Calu3 (cell line): ENCODE measurements at places on chromosomes 12 and 14. TPM values are rescaled to one million over a fixed set of nuclear protein-coding genes. Genes with fewer than 3 reads are reported as not detected.

Gene FAM186B
- 0.29 and 0.47 TPM in 2 replicates for total RNA-seq

GRCh38 chr12:56953314-56953713, 4.1 kb downstream of the RDH16 start:
- no peak for DNase-seq
- H3K27me3 ChIP-seq = peaks cover 59% of the 10 kb centered on the region
- no peak overlapping the region for H3K4me3 ChIP-seq
- H3K4me1 ChIP-seq = peaks cover 21% of the 10 kb centered on the region
- H3K27ac ChIP-seq = no peak overlapping the region

GRCh38 chr12:89697296-89697695, 11.3 kb downstream of the ATP2B1 start:
- H3K4me1 ChIP-seq = peaks cover 71% of the 10 kb centered on the region
- H3K27me3 ChIP-seq = no peaks in the 10 kb centered on the region
- no peak overlapping the region for H3K27ac ChIP-seq

DNA sequence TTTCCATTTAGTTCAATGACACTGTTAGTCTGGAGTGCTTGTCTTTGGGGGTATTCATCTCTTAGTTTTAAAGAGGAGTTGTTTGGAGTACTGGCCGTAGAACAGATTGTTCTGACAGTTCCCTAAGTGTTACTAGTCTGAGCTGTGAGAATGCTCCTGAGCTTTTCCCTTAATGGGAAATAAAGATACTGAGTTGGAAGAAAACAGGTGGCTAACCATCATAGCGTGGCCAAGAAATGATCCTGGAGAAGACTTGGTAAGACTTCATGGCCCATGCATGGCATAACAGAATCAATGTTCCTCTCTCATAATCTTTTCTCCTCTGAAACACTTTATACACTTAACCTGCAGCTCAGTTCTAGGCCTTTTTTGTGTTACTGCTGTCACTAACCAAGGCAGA, 6.2 kb downstream of the CALM1 start:
- H3K27ac ChIP-seq = no peak overlapping the region
- peaks cover 56% of the 10 kb centered on the region for H3K36me3 ChIP-seq
- peaks cover 11% of the 10 kb centered on the region for H3K4me1 ChIP-seq
- no peak overlapping the region for H3K4me3 ChIP-seq
- no peak for DNase-seq

DNA sequence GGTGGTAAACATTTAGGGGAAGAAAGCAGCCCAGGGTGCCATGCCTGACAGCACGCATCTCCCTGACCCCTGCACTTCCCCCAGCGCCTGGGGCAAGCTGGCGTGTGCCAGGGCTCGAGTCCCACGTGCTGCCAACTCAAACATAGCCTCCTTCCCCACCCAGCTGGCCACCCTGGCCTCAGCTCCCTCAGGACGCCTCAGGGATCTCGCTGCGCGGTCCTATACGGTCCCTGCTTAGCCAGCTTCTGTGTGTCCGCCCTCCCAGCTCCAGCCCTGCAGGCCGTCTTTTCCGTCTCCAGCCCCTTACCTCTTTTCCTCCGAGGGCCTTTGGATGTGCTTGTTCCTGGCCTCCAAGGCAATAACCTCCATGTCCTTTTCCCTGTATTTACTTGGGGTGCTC, 71.0 kb downstream of the TESC start:
- peaks cover 19% of the 10 kb centered on the region for H3K4me1 ChIP-seq
- H3K27me3 ChIP-seq = no peaks in the 10 kb centered on the region
- no peak overlapping the region for H3K27ac ChIP-seq

GRCh38 chr14:25231004-25231403, 181.1 kb upstream of the STXBP6 start:
- H3K4me3 ChIP-seq = no peak overlapping the region
- no peak overlapping the region for H3K27ac ChIP-seq
- no peaks in the 10 kb centered on the region for H3K4me1 ChIP-seq
- H3K27me3 ChIP-seq = peaks cover 12% of the 10 kb centered on the region
- no peak for DNase-seq

Gene AMDHD1
- total RNA-seq = 1.2 and 1.6 TPM in 2 replicates

- no peaks in the 10 kb centered on the region for H3K36me3 ChIP-seq
- H3K4me1 ChIP-seq = no peaks in the 10 kb centered on the region
- DNase-seq = no peak
- H3K4me3 ChIP-seq = no peak overlapping the region
- no peak overlapping the region for H3K27ac ChIP-seq
Observed at GRCh38 chr12:1473418-1473817, 121.0 kb downstream of the FBXL14 start.

DNA sequence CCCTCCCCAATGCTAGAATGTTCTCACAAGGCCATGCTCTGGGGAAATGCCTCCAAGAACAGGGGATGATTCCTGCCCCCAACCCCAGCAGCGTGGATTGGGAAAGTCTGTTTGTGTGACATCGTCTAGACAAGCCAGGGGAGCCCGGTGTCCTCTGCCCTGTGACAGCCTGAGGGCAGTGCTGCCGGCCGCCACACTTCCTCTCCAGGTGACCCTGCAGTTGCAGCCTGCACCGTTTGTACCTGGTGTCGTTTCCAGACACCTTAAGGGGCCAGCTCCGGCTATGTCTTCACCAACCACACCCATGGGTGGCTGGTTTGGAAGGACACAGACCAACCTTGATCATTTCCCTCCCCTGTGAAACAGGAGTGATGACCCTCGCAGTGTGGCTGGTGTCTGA, 372.6 kb downstream of the BCL11B start:
- H3K27me3 ChIP-seq = peaks cover 14% of the 10 kb centered on the region
- peaks cover 9% of the 10 kb centered on the region for H3K36me3 ChIP-seq
- no peak for DNase-seq
- H3K4me3 ChIP-seq = no peak overlapping the region
- H3K27ac ChIP-seq = no peak overlapping the region
- H3K4me1 ChIP-seq = peaks cover 13% of the 10 kb centered on the region
